ENCODE measurements at places on chromosomes 13 and 19.
A peak's percentile ranks its signal among the peaks of the same experiment; 100 is the strongest.

DNA sequence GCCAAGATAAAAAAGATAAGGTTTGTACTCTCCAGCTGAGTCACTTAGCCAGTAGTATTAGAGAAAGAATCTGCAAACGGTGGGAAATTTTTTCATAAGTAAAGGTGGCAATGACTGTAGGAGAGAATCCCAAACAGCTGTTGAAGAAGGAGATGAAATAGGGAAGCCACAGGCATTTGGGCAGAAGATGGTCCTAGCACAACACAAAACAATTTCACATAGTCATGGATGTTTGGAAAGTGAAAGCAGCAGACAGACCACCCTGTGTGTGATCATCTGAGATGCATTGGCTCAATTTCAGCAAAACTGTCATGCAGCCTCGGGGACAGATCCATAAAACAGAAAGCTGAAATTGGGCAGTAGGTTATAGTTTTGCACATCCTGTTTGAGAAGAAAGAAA, 2832.4 kb downstream of the PCDH9 start:
- DNase-seq, result no peak

DNA sequence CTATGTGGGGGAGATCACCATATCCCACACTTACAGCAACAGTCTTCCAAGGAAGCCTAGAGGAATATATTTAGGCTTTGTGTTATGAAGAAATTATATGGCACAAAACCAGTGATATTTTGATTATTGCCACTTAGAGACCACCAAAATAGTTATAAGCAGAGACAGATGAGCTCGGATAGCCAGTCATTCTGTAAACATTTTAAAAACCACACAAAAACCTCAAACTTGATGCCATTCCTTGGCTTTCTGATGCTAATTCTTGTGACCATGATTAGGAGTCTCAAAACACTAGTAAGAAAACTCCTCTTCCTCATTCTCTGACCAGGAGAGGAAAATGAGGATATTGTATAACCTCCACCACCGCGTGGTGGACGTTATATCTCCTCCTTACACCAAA, 496.4 kb downstream of the FOXO1 start:
- no peak for DNase-seq

GRCh38 chr13:20291675-20292074, 59.6 kb upstream of the GJB6 start:
- DNase-seq, result no peak

DNA sequence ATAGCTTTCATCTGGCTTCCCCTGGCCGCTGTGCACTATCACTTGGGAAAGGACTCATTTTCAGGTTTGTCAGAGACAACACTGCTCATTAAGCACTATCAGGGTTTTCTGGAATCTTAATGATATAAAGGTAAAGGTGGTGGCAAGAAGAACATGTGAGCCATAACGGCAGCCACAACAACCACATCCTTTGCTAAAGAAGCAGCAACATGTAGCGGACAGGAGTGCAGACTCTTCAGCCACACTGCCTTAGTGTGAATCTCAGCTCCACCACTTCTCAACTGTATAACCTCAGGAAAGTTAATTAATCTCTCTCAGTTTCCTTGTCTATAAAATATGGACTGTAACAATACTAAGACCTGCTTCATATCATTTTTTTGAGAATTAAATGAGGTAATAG, 24.1 kb upstream of the MIR17HG start:
- DNase-seq, result no peak

- DNase-seq, result no peak
These were observed 87.6 kb downstream of the ZNF429 start for GRCh38 chr19:21593008-21593481.

- no peak for DNase-seq
These were observed at the start of gene CACNA1A for GRCh38 chr19:13506471-13506820. TSS of gene CACNA1A (minus strand) at chr19:13506479. CDS start at chr19:13506224, 255 bp downstream.

- peak; percentile 60 for DNase-seq
These were observed 8.8 kb upstream of the BBC3 start for GRCh38 chr19:47239610-47240296.

DNA sequence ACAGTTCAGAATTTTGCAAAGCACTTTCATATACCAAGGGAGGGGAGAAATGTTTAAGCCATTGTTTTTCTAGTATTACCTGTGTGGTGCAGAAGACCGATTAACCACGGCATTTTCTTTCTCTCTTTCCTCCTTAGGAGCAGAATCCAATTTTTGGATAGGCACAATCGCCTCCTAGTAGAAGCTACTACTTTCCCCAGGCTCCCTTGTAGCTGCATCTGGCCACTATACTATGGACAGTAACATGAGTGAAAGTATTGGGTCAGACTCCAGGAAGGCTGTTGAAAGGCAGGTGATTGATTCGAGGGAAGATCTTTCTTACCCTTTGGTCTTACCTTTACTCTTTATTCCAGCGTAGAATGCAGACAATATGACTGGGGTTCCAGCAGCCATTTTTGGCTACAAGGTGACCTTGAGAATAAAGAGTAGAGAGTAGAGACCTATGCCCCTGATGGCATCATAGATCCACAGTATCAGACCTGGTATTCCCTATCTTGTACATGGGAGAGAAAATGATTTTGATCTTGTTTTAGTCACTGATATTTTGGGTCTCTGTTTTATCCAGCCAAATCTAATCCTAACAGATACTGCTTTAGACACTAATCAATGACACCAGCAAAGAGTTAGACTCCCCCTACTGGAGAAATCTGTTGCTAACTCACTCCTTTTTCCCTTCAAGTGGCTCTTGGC, 77.0 kb downstream of the LRRC63 start:
- no peak for DNase-seq

DNA sequence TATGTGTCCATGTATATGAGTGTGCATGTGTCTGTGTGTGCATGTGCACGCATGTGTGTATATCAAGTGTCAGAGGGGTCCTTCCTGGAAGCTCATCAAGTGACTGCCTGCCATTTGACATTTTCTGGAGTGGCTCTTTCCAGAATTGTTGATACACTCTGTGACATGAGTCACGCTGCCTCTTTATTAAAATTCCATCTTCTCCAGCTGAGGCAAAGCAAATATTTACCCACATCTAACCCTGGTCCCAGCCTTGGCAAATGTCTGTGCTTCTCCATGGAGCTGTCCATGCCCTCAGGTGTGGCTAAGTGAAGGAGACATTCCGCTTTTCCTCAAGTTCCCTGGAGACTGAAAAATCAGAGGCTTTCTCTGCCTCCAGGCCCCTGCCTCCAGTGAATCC, 88.2 kb upstream of the MBNL2 start:
- DNase-seq, result no peak

GRCh38 chr19:10113964-10114650, 2.6 kb downstream of the P2RY11 start:
- no peak for DNase-seq

- DNase-seq, result no peak
These were observed 10.7 kb upstream of the CRTC1 start for GRCh38 chr19:18672606-18673337.

GRCh38 chr13:99507986-99508385, 6.7 kb downstream of the TM9SF2 start:
- DNase-seq, result no peak

- no peak for DNase-seq
These were observed 5.0 kb downstream of the DCUN1D2 start for GRCh38 chr13:113485545-113485944.

DNA sequence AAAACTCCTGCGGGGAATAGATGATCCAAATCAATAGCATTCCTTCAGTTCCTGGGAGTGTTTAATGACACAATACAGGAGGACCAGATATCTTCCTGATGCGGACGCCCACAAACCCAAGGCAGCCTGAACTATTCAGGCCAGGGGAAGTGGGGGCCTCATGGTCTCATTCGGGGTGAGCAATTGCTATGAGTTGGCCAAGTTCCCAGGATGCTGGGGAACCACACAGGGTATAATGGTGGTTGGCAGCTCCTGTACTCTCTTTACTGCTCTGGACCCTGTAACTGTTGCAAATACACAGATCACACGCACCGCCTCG, 401.2 kb downstream of the IRS2 start:
- DNase-seq, result no peak

- DNase-seq, result no peak
These were observed 41.5 kb downstream of the URI1 start for GRCh38 chr19:29983568-29983967.

GRCh38 chr19:18496980-18497256, 25.0 kb downstream of the ELL start:
- DNase-seq, result no peak

DNA sequence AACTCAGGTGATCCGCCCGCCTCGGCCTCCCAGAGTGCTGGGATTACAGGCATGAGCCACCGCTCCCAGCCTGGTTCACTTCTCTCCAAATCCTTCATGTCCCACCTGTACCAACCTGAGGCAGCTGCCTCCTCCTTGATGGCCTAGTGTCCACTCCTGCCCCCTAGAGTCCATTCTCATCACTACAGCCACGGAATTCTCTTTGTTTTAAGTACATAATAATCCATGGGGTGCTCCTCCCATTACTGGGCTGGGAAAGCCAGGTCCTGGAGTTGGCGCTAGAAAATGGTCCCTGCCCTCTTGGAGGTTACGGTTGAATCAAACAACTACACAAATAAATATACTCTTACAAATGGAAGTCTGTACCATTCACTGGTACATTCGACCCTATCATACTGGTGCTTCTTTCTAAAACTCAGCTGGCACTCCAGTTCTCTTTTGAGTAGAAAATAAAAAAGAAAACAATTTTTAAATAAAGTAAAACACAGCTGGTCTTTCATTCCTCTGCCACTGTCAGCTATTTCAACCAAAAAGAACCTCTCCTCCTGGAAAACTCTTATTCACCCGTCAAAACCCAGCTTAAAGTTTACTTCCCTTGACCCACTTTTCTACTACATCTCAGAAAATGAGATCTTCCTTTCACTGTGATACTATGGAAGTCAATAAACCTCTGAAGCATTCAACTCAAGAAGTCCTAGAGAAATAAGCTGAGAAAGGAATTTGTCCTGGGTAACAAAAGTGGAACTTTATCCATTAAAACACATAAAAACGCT, 22.4 kb upstream of the ARHGEF18 start:
- DNase-seq, result peak; percentile 23

- no peak for DNase-seq
These were observed 7.9 kb downstream of the AXL start for GRCh38 chr19:41226874-41227390.

DNA sequence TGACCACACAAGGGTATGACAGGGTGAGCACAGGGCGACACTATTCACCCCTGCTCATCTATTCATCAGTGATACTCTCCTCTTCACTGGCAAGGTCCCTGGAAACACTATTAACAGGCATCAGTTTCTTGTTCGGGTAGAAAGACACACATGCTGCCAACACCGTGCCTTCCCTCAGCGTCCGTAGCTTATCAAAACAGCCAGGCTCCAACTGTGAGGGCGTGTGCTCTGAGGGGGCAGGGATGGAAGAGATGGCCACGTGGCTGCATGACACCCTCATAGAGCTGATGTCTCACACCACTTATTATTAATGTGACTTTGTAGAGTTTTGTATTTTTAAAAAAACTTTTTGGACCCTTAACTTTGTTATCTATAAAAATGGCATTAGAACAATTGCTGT, 160.3 kb downstream of the ITGBL1 start:
- no peak for DNase-seq

DNA sequence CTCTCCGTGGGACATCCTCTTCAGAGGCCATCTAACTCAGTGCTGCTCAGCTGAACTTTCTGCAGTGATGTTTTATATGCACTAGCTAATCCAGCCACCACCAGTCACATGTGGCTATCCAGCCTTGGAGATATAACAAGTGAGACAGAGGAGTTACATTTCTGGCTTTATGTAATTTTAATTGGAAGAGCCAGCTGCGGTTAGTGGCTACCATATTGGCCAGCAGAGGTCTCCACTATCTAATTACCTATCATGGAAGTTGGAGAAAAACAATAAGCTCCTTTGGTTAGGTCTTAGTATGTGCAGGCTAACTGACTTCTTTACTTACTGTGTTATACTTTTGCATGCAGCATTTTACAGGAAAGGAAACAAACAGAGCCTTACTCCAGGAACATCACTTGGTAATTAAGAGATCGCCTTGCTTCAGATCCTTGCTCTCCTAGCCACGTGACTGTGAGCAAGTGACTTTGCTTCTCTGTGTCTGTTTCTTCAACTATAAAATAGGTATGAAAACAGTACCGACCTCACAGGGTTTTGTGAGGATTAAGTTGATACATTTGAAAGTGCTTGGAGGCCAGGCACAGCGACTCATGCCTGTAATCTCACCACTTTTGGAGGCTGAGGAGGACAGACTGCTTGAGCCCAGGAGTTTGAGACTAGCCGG, 1.6 kb upstream of the KLK10 start:
- no peak for DNase-seq

DNA sequence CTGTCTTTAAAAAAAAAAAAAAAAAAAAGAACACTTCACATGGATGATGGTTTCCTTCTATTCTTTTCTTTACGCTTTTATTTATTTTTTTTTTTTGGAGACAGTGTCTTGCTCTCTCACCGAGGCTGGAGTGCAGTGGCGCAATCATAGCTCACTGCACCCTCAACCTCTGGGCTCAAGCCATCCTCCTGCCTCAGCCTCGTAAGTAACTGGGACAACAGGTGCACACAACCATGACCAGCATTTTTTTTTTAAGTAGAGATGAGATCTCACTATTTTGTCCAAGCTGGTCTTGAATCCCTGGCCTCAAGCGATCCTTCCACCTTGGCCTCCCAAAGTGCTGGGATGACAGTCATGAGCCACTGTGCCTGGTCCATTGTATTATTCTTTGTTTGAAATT, 24.3 kb downstream of the ANKRD27 start:
- DNase-seq, result no peak

GRCh38 chr19:54160182-54160811, 776 bp upstream of the LENG1 start:
- no peak for DNase-seq

- DNase-seq, result no peak
These were observed 3.3 kb downstream of the ALDH16A1 start for GRCh38 chr19:49456326-49456725.

Data from T-helper 9 cell (primary cell).